ENCODE measurements at places on chromosomes 1 and 21. TPM values are rescaled to one million over a fixed set of nuclear protein-coding genes. Genes with fewer than 3 reads are reported as not detected.
A peak's percentile ranks its signal among the peaks of the same experiment; 100 is the strongest.

Gene LMX1A
- total RNA-seq, result not detected

Gene CFAP107
- not detected for total RNA-seq

Gene FNDC5
- total RNA-seq, result 68.3 TPM

Gene CCDC185
- total RNA-seq, result not detected

Gene RGS4
- total RNA-seq, result 5.0 TPM

Gene ANXA9
- total RNA-seq, result 1.6 TPM

Gene RIPPLY3
- total RNA-seq, result not detected

GRCh38 chr1:1283821-1284220, 3.6 kb downstream of the SCNN1D start:
- DNase-seq, result no peak

DNA sequence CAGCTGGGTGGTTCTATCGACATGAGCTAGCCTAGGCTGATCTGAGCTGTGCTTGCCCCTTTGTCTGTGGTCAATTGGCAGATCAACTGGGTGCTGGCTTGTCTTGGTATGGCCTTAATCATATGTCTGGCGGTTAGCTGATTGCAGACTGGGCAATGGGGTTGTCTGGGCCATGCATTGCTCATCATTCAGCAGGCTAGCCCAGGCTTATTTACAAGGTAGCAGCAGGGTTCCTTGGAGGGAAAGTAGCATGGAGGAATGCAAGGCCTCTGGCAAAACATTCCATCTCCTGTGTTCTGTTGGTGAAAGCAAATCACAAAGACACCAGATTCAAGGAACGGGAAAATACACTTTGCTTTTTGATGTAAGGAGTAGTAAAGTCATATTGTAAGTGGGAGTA, 84.0 kb upstream of the IVNS1ABP start:
- DNase-seq, result no peak

DNA sequence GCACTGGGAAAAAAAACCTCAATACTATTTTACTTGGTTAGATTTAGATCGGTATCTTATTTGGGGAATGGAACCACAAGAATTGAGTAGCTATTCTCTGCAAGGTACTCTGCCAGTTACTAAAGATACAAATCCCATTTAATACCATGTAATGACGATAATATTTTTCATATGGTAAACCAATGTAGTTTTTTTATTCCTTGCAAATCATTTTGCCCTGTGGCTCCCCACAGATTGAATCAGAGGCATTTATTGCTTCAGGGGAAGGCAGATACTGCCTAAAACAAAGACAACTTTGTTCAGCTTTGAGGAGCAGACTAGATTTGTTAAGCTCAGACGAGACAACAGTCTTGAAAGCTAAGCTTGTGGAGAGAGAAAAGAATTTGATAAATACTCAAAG, 226.7 kb upstream of the RUNX1 start:
- no peak for DNase-seq

- DNase-seq, result no peak
These were observed 90.2 kb upstream of the VAMP3 start for GRCh38 chr1:7680955-7681268.

DNA sequence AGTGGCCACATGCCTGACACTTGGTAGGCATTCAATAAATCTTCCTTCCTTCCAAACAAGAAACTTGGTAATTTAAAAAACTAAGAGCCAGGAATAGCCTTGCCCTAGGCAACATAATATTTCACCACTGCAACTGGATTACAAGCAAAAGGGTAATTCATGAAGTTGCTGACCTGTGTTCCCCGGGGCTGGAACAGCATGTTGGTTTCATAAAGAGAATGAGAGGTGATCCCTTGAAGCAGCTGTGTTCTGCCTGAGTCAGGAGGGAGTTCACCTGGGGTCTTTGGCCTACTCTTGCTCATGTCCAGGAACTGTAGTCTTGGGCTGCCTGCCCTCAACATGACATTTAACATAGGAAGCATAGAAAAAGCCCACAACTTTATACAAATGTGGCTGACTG, 329.0 kb upstream of the DAB1 start:
- DNase-seq, result no peak

- DNase-seq, result no peak
These were observed 54.5 kb downstream of the PAPPA2 start for GRCh38 chr1:176517484-176517883.

DNA sequence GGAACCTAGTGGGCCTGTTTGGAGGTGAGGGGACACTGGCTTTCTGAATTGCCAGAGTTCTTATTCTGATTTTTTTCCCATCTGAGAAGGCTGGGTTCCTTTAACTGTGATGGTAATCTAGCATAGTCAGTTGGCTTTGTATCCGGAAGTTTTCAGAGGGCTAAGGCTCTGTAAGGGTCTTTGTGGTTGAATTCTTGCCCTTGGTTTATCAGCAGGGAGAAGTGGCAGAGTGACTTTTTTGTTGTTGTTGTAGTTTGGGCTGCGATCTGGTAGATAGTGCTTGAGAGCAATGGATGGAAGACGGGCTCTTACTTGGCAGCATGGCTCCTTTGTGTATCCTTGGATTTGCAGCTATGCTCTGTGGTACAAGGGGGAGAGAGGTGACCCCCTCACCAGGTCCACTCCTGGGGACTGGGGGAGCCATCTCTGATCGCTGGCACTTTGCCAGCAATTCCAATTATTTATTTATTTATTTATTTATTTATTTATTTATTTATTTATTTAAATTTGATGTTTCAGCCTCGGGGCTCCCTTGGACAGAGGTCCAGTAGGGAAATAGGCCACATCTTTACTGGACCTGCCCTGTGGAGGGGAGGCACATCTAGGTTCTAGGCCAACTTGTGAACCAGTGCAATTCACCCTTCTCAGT, 18.5 kb downstream of the TCP10L start:
- no peak for DNase-seq

DNA sequence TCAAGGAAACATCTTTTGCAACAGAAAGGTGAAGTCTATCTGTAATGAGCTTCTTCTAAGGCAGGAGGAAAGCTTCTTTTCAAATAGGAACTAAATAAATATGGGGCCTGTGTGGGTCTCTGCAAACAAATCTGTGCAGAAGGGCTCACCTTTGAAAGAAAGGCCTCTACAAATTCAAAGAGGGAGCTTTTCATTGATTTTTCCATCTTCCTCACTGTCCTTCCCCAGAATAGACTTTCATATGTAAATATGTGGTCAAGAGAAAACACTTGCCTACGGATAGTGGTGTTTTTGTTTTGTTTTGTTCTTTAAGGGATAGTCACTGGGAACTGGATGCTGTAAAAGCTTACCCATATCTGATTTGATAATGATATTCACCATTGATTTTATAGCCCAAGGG, 223.4 kb downstream of the DSCAM start:
- DNase-seq, result no peak

DNA sequence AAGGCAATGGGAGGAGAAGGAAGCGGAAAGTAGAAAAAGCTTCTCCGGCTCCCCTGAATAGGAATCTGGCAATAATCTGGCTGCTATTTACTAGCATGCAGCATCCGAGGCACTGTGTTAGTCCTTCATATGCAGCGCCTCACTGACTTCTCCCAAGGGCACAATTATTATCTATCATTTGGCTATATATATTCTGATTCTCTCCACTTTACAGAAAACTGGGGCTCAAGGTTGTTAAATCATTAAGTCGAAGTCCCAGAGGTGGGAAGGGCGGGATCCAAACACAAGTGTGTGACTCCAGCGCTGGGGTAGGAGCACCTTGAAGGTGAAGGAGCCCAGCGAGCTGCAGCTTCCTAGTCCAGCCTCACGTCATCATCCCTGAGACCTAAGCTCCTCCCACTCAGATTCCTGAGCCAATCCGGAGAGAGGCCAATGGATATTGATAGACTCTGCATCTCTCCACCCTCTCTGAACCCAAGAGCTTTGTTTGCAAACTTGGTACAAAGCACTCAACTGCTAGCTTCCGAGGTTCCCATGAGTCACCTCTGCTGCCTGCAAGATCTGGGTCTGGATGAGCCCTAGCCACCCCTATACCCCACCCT, 16.6 kb upstream of the EYA3 start:
- no peak for DNase-seq

GRCh38 chr1:212670301-212670700, 29.3 kb downstream of the BATF3 start:
- no peak for DNase-seq

- no peak for DNase-seq
These were observed 58.6 kb downstream of the FAAP20 start for GRCh38 chr1:2135941-2136340.

- DNase-seq, result peak; percentile 62
These were observed 57.4 kb downstream of the OLIG1 start for GRCh38 chr21:33127154-33127867.

All from right atrium auricular region (tissue), 2 donors.